Brain pericyte (primary cell): ENCODE measurements at places on chromosomes 2 and 18.

GRCh38 chr2:187982668-187983067 is 309.0 kb upstream of the GULP1 start:
- DNase-seq, result peak; percentile 24

DNA sequence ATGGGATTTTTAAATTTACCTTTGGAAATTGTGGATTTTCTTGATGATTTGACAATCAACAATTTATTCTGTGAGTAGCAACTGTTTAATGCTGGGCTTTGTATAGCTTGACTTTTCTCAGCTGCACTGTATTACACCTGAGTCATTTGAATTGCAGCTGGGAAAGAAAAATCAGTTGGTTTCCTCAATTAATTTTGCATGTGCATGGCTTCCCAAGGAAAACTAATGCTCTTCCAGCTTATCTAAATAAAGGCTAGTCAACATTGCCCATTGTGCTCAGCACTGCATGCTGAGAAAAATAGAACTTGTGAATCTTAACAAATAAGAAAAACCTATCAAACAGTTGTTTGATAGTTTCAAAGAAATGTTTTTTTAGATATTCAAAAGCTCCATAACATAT is 268.3 kb upstream of the CDH20 start:
- DNase-seq, result no peak

DNA sequence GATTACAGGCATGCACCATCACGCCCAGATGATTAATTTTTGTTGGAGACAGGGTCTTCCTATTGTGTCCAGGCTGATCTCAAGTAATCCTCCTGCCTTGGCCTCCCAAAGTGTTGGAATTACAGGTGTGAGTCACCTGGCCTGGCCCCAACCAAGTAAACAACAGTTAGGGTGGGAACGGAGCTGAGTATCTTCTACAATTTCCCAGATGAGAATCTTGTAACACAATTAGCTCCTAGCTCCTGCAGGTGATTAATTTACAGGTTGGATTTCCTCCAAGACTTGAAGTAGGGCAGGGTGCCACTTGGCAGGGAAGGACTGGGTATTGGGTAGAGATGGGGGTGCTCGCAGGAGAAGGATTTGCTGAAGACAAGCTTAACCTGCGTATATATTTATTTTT is 17.8 kb downstream of the NLRC4 start:
- DNase-seq, result no peak

- no peak for DNase-seq
Observed at GRCh38 chr2:99818842-99819241, 323.5 kb downstream of the AFF3 start.

GRCh38 chr2:12361506-12361905 is 355.2 kb upstream of the TRIB2 start:
- no peak for DNase-seq

GRCh38 chr2:216340280-216340631 is 32.0 kb downstream of the MARCHF4 start:
- no peak for DNase-seq

DNA sequence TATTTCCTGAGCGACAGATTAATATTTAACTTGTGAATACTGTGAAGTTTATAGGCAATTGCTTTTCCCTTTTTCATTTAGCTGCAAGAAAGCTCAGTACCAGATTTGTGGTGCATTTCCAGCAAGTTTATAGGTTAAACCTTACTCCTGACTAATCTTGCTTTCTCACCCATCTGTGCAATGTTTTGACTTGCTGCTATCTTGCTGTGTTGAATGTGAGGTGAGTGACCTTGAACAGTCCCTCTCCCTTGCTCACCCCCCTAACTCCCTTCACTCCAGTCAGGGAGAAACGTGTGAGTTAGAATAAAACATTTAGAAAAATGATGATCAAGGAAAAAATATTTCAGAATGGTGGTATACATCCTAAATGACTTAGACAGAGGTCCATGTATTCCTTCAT is 39.8 kb upstream of the PARD3B start:
- DNase-seq, result no peak

DNA sequence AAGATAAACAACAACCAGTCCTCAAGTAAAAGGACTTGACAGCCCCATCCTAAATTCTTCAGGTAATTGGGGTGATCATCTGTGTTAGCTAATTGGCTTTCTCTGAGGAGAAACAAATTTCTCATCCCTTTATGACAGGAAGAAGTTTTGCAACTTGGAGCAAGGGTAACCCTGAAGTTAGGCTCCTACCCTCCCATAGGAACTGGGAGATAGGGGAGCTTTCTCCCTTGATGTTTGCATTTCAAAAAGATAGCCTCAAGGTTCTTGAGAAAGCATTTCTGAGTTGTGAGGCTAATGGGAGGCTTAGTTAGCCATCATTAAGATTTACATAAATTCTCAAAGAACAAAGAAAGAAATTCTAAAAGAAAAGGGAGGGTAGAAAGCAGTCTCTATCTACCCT is 95.4 kb downstream of the MAP2 start:
- DNase-seq, result no peak

GRCh38 chr18:43435851-43436250 is 158.6 kb upstream of the SYT4 start:
- DNase-seq, result no peak

- DNase-seq, result no peak
Observed at GRCh38 chr2:239566162-239566994, 165.6 kb upstream of the HDAC4 start.

GRCh38 chr18:23971666-23972230 is 42.8 kb upstream of the TTC39C start:
- DNase-seq, result no peak

- DNase-seq, result no peak
Observed at GRCh38 chr2:198756166-198756565, 701.6 kb downstream of the SATB2 start.

DNA sequence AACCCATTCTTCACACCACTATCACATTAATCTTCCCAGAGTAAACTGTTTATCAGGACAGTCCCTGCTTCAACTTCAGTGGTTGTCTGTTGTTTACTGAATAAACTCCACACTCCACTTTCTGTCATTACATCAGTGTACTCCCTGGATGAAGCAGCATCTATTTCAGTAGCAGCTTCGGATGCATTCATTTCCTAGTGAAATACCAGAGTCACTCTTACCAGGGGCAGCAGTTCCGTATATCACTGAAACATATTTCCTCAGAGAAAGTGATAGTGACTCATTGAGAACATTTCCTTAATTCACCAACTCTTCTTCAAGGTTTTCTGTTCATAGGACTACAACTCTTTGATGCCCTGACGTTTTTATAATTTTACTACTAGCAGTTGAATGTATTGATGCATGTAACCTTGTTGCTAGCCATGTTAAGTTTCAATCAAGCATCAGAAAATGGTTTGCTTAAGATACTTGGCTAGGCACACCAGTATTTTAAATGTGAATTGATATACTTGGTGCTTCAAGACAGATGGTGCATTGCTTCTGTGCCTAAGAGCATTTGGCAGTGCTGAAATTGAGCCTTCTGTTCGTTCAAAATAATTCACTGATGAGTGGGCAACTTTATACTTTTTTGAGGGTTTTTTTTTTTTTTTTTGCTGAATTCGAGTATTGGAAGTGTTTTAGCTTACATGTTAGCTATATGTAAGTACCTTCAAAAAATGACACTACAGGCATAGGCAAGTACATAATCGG is 92.3 kb downstream of the UBE2E3 start:
- DNase-seq, result no peak

DNA sequence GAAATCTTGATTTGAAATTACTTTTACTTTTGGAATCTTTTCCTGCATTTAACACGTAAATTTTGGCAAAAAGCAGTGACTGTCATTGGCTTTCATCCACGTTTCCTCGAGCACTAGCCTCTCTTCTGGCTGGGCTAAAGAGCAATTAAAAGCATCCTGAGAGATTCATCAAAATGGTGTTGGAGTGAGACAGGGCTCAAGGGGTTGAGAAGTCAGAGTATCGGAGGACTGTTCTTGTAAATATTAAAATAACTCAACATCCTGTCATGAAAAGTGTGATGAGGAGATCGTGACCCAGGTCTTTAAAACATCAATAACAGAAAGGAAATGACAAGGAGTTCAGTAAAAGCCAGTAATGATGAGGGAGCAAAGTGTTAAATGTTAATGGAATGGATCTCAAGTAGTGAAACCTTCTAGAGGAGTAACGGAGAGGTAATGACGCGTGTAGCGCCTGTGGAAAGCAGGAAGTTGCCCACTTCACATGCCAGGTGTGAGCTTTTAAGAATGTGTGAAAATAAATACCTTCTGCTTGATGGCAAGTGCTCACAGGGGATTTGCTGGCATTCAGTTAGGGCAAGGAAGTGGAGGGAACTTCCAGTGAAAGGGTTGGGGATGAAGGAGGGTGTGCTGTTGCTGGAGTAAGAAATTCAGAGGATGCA is 754.4 kb downstream of the ADCYAP1 start:
- DNase-seq, result no peak

GRCh38 chr2:112275887-112276773 is 733 bp downstream of the ZC3H6 start:
- no peak for DNase-seq

DNA sequence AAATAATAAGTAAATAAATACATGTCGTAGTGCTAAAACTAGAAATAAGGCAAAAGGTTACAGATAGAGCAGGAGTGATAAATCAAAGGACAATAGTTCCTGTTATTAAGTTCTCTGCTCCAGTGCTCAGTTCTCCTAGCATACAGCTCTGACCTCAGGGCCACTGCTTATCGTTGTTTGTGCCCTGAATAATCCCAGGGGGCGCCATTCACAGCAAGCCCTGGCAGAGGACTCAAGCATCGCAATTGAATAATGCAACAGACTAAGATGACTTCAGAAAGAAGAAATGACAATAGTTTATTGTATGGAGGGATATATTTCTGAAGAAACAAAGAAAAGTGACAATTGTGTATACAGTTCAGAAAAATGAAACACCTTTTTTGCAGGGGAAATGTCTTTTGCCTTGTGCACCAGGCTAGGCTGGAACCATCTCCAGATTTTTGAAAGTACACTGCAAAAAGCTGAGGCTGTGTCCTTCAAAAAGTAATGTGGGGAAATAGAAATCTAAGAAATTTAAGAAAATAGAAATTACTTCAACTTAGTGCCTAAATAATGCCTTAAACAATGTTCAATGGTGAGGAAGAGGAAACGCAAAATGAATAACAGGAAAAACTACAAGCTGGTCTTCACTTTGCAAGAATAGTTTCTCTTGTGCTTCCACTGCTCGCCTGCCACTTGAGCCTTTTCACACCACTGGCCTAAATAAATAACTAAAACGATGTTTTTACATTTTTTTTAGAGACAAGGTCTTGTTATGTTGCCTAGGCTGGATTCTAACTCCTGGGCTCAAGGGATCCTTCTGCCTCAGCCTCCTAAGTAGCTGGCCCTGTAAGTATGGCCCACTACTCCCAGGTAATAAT is 19.0 kb upstream of the CCNYL1 start:
- DNase-seq, result no peak

DNA sequence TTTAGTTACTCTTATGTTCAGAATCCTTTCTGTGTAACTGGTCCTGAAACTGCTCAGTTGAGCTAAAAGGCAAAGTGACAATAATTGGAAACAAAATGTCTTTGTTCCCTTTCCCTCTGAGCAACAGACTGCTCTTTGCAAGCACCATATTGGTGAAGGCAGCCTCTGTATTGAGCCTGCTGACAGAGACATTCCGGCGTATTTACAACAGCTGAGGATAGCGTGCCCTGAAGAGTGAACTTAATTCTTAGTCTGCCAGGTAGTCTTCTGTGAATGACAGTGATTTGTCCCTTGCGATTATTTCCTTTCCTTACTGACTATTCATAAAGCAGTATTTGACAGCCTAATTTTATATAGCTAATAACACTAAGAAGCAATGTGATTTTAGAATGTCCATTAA is 239.1 kb downstream of the CPS1 start:
- DNase-seq, result no peak

DNA sequence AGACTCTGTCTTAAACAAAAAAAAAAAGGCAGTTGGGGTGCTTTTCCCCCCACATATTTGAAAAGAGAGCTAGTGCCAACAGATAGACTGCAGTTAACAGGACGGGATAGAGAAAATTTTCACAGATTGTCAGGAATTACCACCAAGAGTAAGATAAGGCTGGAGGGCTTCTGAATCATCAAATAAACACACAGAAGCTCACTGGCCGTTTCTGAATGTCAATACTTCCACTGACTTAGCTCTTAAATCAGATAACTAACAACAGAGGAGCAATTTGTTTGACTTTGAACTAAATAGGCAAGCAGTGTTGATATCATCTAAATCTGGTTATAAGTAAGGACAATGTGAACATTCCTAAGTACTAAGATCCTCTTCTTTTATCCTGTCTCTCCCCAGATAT is 34.7 kb downstream of the PIEZO2 start:
- DNase-seq, result no peak
